ENCODE measurements at places on chromosomes 12 and 14. TPM values are rescaled to one million over a fixed set of nuclear protein-coding genes. Genes with fewer than 3 reads are reported as not detected.

TEX52 gene
- total RNA-seq = 0.20 TPM

GRCh38 chr12:16303939-16304338 is 26.5 kb upstream of the SLC15A5 start:
- H3K27ac ChIP-seq = no peak overlapping the region
- H3K36me3 ChIP-seq = no peaks in the 10 kb centered on the region
- H3K4me3 ChIP-seq = no peak overlapping the region
- no peaks in the 10 kb centered on the region for H3K4me1 ChIP-seq

PLEKHG7 gene
- total RNA-seq = 0.18 TPM

ADCY4 gene
- 5.9 TPM for total RNA-seq

GPR137C gene
- 0.30 TPM for total RNA-seq

GRCh38 chr12:127270193-127270592 is 996.8 kb upstream of the TMEM132C start:
- DNase-seq = no peak
- H3K27ac ChIP-seq = no peak overlapping the region
- H3K36me3 ChIP-seq = no peaks in the 10 kb centered on the region

GRCh38 chr12:56079723-56080555 is at the start of gene ERBB3:
Gene ERBB3, plus strand, starts transcription at chr12:56080165. Its CDS starts 136 bp downstream, at chr12:56080301.
- peaks cover 33% of the 10 kb centered on the region for H3K27me3 ChIP-seq
- H3K27ac ChIP-seq = no peak within 1 kb of the TSS
- H3K4me1 ChIP-seq = peaks cover 15% of the 10 kb centered on the region
- peak within 1 kb of the TSS; percentile 74 for H3K4me3 ChIP-seq
- no peaks in the 10 kb centered on the region for H3K36me3 ChIP-seq
- DNase-seq = peak; percentile 73

- no peak overlapping the region for H3K4me3 ChIP-seq
- no peak for DNase-seq
- H3K4me1 ChIP-seq = no peaks in the 10 kb centered on the region
Measured at GRCh38 chr14:23460960-23461359, 8.5 kb upstream of the NGDN start.

DNA sequence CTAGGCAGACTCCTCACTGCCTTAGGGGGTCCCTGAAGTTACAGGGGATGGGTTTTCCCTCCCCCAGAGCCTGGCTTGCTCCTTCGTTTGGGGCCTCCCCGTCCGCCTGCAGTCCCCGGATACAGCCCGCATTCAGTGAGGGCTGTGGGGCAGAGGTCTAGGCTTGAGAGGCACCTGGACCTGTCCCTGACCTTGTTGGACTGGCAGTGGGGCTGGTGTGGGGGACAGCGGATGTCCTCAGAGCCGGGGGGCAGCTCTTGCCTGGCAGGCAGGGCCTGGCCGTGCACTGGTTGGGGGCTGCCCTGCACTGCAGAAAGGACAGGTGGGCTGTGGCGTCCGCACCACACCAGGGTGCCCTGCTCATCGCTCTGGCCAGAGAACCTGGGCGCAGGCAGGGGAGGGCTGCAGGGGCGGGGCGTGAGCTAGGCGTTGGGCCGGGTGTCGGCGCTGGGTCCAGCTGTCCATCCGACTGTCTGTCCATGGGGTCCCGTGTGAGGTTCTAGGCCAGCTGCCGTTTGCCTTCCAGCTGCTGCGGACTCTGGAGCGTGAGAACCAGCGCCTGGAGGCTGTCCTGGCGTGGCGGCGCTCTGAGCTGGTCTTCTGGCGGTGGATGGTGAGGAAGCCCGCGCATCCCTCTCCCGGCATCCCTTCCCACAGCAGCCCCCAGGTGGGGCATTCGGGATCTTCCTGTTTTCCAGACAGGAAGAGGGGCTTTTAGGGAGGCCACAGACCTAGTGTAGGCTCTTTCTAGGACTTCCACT is 6.0 kb downstream of the TEDC1 start:
- H3K4me1 ChIP-seq = peaks cover 4% of the 10 kb centered on the region
- H3K27ac ChIP-seq = no peak overlapping the region
- DNase-seq = no peak
- H3K27me3 ChIP-seq = no peaks in the 10 kb centered on the region
- H3K36me3 ChIP-seq = peaks cover 3% of the 10 kb centered on the region

KERA gene
- total RNA-seq = not detected

PZP gene
- total RNA-seq = not detected

DNA sequence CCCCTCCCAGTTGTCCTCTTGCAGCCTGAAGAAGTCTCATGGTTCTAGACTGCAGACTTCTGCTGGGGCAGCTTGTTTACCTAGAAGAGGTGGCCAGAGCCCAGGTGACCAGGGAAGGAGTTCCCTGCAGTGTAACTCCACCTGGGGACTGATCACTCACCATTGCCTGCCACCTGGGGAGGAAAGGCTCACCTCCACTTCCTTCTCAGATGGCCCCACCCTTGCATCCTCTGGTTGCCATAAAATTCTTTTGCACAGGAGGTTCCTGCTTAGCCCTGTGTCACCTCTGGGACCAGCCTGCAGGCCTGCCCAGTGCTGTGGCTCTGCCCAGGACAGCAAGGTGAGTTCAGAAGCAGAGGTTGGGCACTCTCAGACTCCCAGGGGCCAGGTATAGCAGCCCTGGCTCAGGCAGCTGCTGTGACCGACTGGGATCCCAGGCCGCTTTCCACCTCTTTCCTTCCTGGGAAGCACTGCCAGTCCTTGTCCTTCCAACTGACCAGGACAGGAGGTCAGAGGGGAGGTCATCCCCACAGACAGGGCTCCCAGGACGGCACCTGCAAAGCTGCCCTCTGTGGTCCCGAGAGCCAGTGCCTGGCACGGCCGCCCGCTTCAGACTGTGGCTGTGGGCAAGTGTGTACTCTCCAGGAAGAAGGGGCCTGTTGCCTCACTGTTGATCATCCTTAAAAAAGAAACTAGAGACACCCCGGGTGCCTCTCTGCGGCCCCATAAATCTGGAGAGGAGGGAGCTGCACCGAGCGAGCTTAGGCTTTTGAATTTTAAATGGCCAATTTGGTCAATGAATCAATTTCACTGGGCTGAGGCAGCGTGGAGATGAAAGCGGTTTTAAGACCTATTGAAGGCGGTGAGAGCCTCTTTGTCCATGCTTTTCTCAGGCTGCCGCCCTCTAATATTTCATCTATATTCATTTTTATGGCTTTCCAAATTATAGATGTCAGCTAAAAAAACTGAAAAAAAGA is 79.5 kb upstream of the C14orf180 start:
- no peak overlapping the region for H3K27ac ChIP-seq
- no peaks in the 10 kb centered on the region for H3K36me3 ChIP-seq
- H3K4me1 ChIP-seq = no peaks in the 10 kb centered on the region
- DNase-seq = peak; percentile 12
- H3K27me3 ChIP-seq = peaks cover 1% of the 10 kb centered on the region
- no peak overlapping the region for H3K4me3 ChIP-seq
